Prostate gland (tissue), 2 donors: ENCODE measurements at places on chromosomes 7 and 10. TPM values are rescaled to one million over a fixed set of nuclear protein-coding genes. Genes with fewer than 3 reads are reported as not detected.

The CALHM1 gene
- total RNA-seq = not detected

The NXPH1 gene
- not detected for total RNA-seq

The FANK1 gene
- total RNA-seq = 7.9 TPM

The ANKRD22 gene
- 2.8 TPM for total RNA-seq

DNA sequence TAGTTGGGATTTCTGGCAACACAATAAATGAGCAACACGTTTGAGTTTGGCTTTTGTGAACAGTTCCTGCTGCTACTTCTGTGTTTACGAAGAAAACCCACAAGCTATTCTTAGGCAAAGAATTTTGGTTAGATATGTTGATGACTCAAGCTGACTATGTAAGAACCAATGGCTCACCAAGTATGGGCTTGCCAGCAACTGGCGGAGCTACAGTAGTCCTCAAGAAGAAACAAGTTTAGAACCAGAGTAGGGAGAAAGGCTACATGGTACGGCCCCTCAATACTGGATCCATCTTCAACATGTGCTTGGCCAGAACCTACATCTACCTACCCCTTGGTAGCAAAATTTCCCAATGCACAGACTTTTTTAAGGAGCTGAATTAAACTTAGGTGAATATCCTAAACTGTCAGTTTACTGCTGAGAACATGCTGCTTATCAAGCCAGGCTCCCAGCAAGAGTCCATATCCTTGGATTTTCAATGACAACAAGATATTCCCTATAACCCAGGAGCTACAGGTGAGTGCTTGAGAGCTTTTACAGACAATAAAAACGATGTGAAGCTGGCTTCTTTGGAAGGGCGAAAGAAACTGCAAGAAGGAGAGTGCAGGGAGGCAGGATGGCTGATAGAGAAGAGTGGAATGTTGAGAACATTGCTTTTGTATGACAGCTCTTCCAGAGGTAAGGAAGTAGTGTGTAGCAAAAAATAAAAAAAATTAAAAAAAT is 74.3 kb upstream of the ASAH2 start:
- peak; percentile 76 for DNase-seq
- H3K4me1 ChIP-seq = no peaks in the 10 kb centered on the region
- H3K27ac ChIP-seq = peak overlapping the region; percentile 28
- no peaks in the 10 kb centered on the region for H3K36me3 ChIP-seq
- no peak overlapping the region for H3K4me3 ChIP-seq
- H3K27me3 ChIP-seq = no peaks in the 10 kb centered on the region

DNA sequence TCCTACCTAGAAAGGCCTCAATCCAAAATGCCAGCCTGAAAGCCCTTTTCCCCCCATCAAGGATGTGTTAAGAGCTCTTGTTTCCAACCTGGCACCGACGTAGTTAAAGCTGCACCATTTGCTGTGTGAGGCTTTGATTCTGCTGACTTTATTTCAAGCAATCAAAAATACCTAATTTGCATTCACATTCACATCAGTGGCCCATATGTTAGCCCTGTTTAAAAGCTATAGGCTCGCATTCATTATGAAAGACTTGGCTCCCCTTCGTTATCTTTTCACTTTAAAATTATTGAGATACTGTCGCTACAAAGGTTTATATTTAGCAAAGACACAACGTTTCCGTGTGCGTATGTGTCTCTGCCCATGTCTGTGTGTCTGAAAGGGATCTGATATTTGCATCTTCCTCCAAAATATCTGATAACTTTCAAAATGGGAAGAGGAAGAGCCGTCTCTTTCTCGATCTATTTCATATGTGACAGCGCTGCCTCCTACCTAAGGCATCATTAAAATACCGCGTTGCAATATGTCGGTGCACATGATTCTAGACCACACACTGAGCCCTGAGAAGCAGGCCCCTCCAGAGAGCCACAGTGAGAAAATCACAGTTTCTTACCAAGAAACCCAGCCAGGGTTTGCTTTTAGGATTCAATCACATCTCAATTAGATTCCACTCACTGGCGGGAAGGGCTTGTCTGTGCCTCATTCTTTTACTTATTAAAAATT is 57.1 kb upstream of the ITPRID1 start:
- no peaks in the 10 kb centered on the region for H3K27me3 ChIP-seq
- no peaks in the 10 kb centered on the region for H3K36me3 ChIP-seq
- H3K27ac ChIP-seq = no peak overlapping the region
- no peak overlapping the region for H3K4me3 ChIP-seq
- no peaks in the 10 kb centered on the region for H3K4me1 ChIP-seq

DNA sequence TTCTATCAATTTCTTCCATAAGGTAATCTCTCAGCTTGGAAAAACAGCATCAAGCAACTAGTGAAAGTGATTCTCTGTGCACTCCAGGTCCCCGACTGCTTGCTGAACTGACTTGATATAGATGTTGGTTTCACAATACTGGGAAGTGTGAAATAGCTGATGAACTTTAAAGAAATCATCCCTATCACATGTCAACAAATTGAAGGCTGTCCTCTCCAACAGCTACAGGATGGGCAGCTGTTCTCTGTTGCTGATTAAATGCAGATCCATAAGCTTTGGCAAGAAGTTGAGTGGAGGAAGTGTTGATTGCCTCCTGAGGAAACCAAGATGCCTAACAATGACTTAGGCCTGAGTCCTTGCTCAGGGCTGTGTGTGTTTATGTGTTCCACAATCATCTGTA is 130.4 kb upstream of the GDF10 start:
- no peaks in the 10 kb centered on the region for H3K4me1 ChIP-seq
- no peak for DNase-seq
- no peaks in the 10 kb centered on the region for H3K36me3 ChIP-seq
- H3K27ac ChIP-seq = no peak overlapping the region
- H3K27me3 ChIP-seq = no peaks in the 10 kb centered on the region
- H3K4me3 ChIP-seq = no peak overlapping the region

DNA sequence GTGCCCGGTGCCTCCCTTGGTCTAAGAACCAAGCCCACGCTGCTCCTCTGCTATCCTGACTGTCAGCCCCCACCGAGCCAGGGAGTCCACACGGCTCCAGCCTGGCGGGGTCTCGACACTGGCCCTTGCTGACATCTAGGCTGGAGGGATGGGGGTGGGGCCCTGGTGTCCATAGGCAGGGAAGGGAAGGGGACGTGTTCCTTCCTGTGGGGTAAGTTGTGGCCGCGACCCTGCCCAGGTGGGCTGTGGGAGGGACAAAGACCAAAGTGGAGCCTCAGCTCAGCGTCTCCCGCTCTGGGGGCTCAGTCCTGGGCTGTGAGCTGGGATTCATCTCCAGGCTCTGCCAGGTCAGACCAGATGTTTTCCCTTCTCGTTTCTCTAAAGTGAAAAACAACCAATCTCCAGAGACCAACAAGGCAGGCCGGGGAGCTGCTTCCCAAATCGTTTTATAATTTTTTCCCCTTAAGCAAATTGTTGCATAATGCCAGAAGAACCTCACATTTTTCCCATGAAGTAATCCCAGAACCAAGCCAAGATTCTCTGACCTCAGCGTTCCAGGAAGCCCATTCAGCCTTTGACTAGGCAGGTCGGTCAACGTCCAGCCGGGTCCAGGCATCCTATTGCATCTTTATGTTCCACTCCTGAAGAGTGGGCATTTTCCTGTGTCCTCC is 101.2 kb downstream of the RGS10 start:
- no peaks in the 10 kb centered on the region for H3K27me3 ChIP-seq
- H3K4me3 ChIP-seq = no peak overlapping the region
- H3K36me3 ChIP-seq = no peaks in the 10 kb centered on the region

- no peak for DNase-seq
- H3K27ac ChIP-seq = no peak overlapping the region
- no peaks in the 10 kb centered on the region for H3K27me3 ChIP-seq
Measured at GRCh38 chr7:154862153-154862791, 140.7 kb downstream of the PAXIP1 start.

GRCh38 chr10:47237316-47238260 is 62.4 kb upstream of the GDF10 start:
- no peaks in the 10 kb centered on the region for H3K27me3 ChIP-seq
- no peak overlapping the region for H3K27ac ChIP-seq
- H3K36me3 ChIP-seq = no peaks in the 10 kb centered on the region
- H3K4me1 ChIP-seq = no peaks in the 10 kb centered on the region

- no peak overlapping the region for H3K27ac ChIP-seq
- no peak overlapping the region for H3K4me3 ChIP-seq
- no peaks in the 10 kb centered on the region for H3K27me3 ChIP-seq
- H3K4me1 ChIP-seq = no peaks in the 10 kb centered on the region
- no peaks in the 10 kb centered on the region for H3K36me3 ChIP-seq
Measured at GRCh38 chr10:102283890-102284289, 38.6 kb downstream of the GBF1 start.

DNA sequence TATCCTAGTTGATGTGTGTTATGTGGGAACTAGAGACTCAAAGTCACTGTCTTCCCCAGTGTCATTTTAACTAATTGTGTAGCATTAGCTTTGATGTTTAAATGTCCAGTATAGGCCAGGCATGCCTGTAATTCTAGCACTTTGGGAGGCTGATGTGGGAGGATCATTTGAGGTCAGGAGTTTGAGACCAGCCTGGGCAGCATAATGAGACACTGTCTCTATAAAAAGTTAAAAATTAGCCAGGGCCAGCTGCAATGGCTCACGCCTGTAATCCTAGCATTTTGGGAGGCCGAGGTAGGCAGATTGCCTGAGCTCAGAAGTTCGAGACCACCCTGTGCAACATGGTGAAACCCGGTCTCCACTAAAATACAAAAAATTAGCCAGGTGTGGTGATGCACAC is 24.4 kb downstream of the DDX50 start:
- H3K4me3 ChIP-seq = no peak overlapping the region
- no peaks in the 10 kb centered on the region for H3K36me3 ChIP-seq
- H3K27ac ChIP-seq = no peak overlapping the region

DNA sequence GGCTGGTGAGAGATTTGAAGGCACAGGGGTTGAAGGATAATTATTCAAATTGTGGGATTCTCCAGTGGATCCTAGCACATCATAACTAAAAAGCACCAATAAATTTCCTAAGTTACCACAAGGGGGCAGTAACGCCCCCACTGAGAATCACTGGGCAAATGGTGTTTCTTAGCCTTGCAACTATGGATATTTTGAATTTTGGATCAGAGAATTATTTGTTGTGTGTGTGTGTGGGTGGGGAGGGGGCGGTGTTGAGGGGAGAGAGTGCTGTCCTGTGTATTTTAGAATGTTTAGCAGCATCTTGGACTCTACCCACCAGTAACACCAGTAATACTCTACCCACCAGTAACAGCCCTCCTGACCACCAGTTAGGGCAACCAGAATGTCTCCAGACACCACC is 63.3 kb upstream of the PRKG1 start:
- DNase-seq = no peak
- no peaks in the 10 kb centered on the region for H3K36me3 ChIP-seq
- H3K4me3 ChIP-seq = no peak overlapping the region
- no peaks in the 10 kb centered on the region for H3K27me3 ChIP-seq
- H3K27ac ChIP-seq = no peak overlapping the region

DNA sequence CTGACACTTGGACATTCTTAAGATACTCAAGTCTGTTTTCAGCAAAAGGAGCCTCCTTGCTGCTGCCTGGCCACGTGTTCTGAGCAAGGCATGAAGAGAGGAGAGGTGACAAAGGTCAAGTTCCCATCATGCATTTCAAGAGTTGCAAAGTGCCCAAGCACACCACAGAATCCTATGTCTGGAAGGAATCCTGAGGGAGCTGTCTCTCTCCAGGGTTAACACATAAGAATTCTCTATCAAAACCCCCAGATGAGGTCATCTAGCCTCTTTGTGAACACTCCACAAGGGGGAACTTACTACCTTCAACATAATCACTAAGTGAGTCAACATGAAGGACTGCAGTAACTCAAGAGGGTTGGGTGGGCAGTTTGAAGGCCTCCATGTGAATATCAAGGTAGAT is 155.5 kb downstream of the RNF216 start:
- H3K4me3 ChIP-seq = no peak overlapping the region
- H3K4me1 ChIP-seq = no peaks in the 10 kb centered on the region
- no peak for DNase-seq
- no peak overlapping the region for H3K27ac ChIP-seq

GRCh38 chr7:109901926-109902325 is 1189.0 kb upstream of the LRRN3 start:
- no peaks in the 10 kb centered on the region for H3K4me1 ChIP-seq
- H3K36me3 ChIP-seq = no peaks in the 10 kb centered on the region
- no peak overlapping the region for H3K27ac ChIP-seq

GRCh38 chr7:110790992-110791391 is 299.9 kb upstream of the LRRN3 start:
- no peak overlapping the region for H3K4me3 ChIP-seq
- no peak overlapping the region for H3K27ac ChIP-seq
- H3K36me3 ChIP-seq = no peaks in the 10 kb centered on the region
- no peak for DNase-seq
- H3K27me3 ChIP-seq = no peaks in the 10 kb centered on the region

DNA sequence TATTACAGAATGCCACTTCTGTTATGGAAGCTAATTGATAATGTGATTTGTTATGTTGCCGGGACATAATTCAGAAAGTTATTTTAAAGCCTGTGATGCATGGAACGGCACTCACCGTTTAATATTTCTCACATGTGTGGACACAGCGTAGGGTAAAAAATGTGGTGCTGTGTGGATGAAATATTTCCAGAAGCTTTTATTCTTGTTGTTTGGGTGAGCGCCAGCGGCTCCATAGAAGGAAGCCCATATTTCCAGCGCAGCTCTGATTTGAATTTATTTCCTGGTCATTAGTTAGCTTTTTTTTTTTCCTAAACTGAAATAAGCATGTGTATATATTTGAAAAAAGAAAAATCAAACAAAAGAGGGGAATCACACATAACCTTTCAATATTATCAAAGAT is 20.2 kb upstream of the NKX6-2 start:
- H3K27me3 ChIP-seq = peaks cover 3% of the 10 kb centered on the region
- no peak overlapping the region for H3K27ac ChIP-seq
- no peak overlapping the region for H3K4me3 ChIP-seq
- no peaks in the 10 kb centered on the region for H3K36me3 ChIP-seq
- no peak for DNase-seq

- DNase-seq = no peak
- H3K27ac ChIP-seq = no peak overlapping the region
- H3K4me3 ChIP-seq = no peak overlapping the region
- no peaks in the 10 kb centered on the region for H3K27me3 ChIP-seq
- H3K4me1 ChIP-seq = no peaks in the 10 kb centered on the region
Measured at GRCh38 chr10:132257271-132257670, 50.5 kb downstream of the STK32C start.

DNA sequence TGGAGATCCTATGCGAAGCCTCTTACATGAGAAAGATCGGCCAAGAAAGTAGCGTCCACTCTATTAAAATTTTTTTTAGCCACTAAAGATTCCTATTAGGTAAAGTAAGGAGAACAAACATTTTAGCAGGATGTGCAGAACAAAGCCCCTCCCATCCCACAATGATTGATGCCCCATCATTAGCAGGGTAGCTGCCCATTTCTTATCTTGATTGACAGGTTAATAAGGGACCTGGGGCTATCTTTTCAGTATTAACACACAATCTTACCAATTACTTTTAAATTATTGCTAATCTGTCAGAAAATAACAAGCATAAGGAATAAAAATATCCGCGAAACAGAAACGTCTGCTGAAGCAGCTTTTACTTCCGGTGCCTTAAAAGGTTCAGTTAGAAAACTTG is 5.1 kb downstream of the FZD8 start:
- no peaks in the 10 kb centered on the region for H3K36me3 ChIP-seq
- no peaks in the 10 kb centered on the region for H3K27me3 ChIP-seq
- H3K4me1 ChIP-seq = no peaks in the 10 kb centered on the region
- no peak overlapping the region for H3K4me3 ChIP-seq
- DNase-seq = no peak
- no peak overlapping the region for H3K27ac ChIP-seq
